Stimulated activated CD8-positive, alpha-beta memory T cell treated with anti-CD3 and anti-CD28 coated beads, Interleukin-4, amount 100 ng/mL, for 1 hour (primary cell): ENCODE measurements at places on chromosomes 3 and 15.

GRCh38 chr15:51625236-51625635, 2.7 kb upstream of the DMXL2 start:
- DNase-seq = no peak

- no peak for DNase-seq
Observed at GRCh38 chr3:158718490-158719170, 13.6 kb downstream of the RARRES1 start.

- no peak for DNase-seq
Observed at GRCh38 chr3:126481808-126482502, 6.3 kb upstream of the ZXDC start.

DNA sequence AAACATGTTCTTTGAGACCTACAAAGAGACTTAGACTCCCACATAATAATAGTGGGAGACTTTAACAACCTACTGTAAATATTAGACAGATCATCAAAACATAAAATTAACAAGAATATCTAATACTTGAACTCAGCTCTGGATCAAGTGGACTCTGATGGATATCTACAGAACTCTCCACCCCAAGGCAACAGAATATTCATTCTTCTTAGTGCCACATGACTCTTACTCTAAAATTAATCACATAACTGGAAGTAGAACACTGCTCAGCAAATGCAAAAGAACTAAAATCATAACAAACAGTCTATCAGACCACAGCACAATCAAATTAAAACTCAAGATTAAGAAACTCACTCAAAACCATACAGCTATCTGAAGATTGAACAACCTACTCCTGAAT, 15.9 kb upstream of the PLSCR2 start:
- DNase-seq = no peak

- DNase-seq = no peak
Observed at GRCh38 chr3:27486336-27486735, 2.2 kb upstream of the SLC4A7 start.

GRCh38 chr15:50933341-50933740, 24.9 kb downstream of the AP4E1 start:
- no peak for DNase-seq

- no peak for DNase-seq
Observed at GRCh38 chr15:80679804-80680175, 15.3 kb upstream of the ABHD17C start.

DNA sequence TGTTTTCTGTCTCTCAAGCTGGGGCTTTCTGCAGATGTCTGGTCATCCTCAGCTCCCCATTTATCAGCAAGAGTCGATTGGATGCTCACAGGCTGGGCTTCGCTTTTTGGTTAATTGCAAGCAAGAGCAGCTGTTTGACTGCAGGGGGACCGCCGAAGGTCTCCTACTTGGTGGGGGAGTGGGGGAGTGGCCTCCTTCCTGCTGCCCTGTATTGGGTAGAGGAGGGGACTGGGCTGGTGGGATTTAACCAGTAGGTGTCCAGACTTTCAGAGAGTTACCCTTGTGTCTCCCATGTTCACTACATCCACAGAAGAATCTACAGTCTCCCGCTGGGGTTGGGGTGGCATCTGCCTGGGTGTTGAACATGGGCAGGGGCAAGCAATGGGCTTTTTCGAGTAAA, 78.7 kb downstream of the PLXNA1 start:
- no peak for DNase-seq

GRCh38 chr15:69417581-69417980, 3.4 kb downstream of the KIF23 start:
- no peak for DNase-seq

DNA sequence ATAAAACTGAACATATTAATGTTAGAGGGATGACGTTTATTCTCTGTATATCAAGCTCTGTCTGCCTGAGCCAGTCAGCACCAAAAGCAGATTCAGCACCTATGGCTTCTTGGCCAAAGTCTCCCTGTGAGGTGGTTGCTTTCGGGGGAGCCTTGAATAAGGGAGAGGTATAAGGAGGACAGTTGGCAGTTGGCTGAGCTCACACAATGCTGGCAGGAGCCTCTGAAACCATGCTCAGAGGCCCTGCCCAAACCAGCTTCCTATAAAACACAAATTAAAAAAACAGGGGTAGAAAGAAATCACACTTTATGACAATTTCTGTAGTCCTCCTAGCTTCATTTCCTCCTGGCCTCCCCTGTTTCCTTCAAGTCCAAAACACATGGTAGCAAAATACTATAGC, 18.8 kb downstream of the ARHGEF3 start:
- no peak for DNase-seq
